NCI-H2171 treated with DMSO at 0.1 percent for 48 hours (cell line): ENCODE measurements at places on chromosomes 4 and X.

- no peak for DNase-seq
These were observed 13.9 kb downstream of the TNIP2 start for GRCh38 chr4:2742081-2742822.

DNA sequence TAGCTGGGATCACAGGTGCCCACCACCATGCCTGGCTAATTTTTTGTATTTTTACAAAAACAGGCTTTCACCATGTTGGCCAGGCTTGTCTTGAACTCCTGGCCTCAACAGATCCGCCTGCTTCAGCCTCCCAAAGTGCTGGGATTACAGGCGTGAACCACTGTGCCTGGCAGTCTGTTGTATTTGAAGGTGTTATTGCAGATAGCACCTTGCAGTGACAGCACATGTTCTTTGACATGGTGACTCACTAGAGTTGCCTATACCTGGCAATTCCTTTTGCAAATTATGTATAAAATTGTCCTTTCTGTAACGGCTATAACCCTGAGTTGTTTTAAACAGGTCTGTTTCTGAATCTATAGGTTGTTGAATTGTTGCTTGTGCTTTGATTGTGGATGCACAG is 7.9 kb downstream of the OGT start:
- DNase-seq, result no peak

DNA sequence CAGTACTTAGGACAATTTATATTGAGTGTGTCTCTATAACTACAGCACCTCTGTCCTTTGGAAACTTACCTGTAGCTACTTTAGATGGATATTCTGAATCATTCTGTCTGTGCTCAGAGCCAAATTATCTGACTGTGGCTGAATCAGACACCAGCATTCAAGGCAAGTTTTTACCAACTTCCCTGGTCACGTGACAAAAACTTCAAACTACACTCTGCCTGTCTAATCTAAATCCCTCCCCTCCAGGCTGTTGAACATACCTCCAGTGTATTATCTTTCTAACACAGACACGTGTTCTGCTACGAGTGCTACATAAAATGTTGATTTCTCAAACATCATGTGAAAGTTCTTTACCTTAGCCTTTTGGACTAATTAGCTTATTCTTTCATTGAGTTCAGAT is 641.2 kb upstream of the CPEB2 start:
- no peak for DNase-seq

DNA sequence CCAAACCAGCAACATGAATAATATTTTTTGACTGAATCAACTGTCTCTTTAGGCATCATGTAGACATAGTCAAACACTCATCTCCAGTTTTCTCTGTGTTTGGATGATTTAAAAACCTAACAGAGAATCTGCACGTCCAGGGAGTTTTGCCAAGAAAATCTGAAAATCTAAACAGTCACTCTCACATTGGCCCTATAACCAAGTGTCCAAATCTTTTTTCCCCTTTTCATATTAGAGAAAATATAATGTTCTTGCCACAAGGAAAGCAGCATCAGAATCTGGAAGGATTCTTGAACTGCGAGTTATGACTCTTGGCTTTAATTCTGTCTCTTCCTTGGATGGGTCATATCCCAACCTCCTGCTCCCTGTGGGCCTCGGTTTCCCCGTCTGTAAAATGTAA is 8.8 kb upstream of the CHRDL1 start:
- DNase-seq, result no peak

GRCh38 chr4:14771094-14771493 is 231.2 kb upstream of the CPEB2 start:
- no peak for DNase-seq

GRCh38 chrX:120446498-120446897 is 22.6 kb downstream of the LAMP2 start:
- DNase-seq, result peak; percentile 11

GRCh38 chr4:146661367-146661766 is 22.7 kb downstream of the POU4F2 start:
- DNase-seq, result no peak

DNA sequence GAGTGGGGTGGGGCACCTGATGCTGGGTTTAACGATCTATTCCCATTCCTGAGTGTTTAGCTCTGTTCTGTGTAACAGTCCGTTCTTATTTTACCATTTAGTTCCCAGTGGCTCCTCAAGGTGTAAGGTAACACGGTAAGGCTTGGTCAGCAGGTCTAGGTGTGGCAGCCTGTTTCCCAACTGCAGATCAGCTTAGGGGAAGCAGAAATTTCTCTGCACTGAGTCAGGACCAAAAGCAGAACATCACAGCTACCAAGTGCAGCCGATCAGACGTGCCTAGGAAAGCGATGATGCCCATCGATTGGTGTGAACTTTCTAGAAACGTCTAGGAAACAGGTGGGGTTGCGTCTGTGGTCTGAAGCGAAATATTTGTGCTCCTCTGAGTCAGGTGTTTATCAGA is 240.1 kb downstream of the STIM2 start:
- DNase-seq, result no peak
